Activated B cell treated with CpG ODN at 0.5 μM for 24 hours (primary cell): ENCODE measurements at places on chromosomes 12 and 14. TPM values are rescaled to one million over a fixed set of nuclear protein-coding genes. Genes with fewer than 3 reads are reported as not detected.

TAS2R43 gene
- 1.7 and 2.7 TPM in 2 replicates for total RNA-seq

ST8SIA1 gene
- 0.31 TPM in 1 of 2 replicates, not detected in the other for total RNA-seq

DNA sequence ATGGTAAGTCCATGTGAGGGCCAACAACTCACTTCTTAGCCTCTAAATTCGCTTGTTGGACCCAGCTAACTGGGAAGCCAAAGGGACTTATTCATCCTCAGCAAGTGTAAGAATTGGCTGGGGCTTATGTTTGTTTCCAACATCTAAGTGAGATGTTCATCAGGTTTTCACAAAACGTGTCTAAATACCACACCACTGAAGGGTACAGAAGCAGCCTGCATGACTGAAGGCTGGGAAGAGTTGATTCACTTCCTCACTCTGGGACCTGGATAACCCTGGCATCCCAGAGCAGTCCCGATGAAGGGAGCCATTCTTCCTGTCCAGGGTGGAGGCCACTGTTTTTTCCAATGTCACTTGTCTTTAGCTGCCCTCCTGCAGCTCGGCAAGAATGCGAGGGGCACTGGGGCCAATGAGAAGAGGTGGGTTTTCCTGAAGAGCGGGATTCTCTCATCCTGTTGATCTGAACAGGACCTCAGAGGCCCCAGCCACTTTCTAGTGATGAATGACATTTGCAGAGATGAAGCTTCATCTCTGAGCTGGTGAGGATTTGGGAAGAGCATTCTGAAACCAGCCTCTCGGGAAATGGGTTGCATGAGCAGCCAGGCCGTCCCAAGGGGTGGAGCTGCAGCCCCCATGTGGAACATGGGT is 12.2 kb upstream of the COL2A1 start:
- DNase-seq: no peak

TMEM52B gene
- not detected in 2 replicates for total RNA-seq

DNA sequence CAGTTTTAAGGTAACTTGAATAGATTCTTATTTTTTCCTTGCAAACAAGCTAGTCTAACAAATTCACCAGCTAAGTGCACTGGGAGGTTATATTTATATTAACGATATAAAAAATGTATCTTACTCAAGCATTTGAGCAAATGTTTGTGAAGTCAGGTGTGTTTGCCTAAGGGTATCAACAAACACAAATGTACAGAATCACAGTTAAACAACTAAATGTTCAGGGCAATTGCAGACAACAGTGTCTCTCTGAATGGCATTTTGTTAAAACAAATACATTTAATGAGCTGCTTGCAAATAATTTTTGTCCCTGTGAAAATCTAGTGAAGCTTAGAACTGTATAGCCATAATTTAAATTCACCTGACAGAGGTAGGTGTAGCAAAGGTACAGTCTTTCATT is 28.2 kb upstream of the FLRT2 start:
- no peak for DNase-seq
